Stimulated activated CD4-positive, alpha-beta T cell treated with anti-CD3 and anti-CD28 coated beads, Interleukin-2, amount 100 ng/mL, for 48 hours (primary cell): ENCODE measurements at places on chromosomes 7 and 10.

GRCh38 chr10:78905015-78905956, 163.5 kb upstream of the ZMIZ1 start:
- no peak for DNase-seq

GRCh38 chr10:114544045-114544659, 113.9 kb downstream of the ABLIM1 start:
- peak; percentile 55 for DNase-seq

DNA sequence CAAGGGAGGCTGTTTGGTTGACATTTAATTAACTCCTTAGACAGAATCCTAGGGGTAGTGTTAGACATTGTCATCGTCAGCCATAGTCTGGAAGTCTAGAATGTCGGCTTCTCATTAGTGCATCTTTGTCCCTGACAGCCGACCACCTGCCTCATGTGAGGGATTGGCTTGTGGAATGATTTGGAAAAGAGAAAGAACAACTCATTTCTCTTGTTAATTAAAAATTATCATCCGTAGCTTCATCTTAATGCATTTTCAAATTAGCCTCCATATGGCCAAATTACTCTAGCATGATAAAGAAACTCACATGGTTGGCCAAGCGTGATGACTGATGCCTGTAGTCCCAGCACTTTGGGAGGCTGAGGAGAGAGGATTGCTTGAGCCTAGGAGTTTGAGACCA, 97.7 kb upstream of the PARD3 start:
- no peak for DNase-seq

- DNase-seq, result no peak
These were observed 25.1 kb downstream of the ICA1 start for GRCh38 chr7:8236780-8237407.

DNA sequence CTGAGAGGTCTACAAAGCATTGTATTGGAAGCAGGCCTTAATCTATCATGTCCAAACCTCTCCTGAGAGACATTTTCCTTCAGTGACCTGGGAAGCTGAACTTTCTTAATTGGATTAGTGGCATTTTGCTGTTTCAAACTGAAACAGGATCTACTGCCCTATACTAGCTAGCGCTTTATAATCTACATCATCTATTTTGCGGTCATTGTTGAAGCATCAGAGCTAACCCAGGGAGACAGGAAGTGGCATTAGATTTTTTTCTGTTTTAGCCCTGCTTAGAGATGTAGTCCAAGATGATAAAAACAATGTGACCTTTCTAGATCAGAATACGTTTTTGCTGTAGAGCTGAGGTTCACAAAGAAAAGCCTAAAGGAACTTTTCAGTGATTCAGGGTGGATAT, 147.4 kb upstream of the AGR3 start:
- DNase-seq, result no peak

- no peak for DNase-seq
These were observed 74.2 kb downstream of the ZRANB1 start for GRCh38 chr10:125016123-125016522.

DNA sequence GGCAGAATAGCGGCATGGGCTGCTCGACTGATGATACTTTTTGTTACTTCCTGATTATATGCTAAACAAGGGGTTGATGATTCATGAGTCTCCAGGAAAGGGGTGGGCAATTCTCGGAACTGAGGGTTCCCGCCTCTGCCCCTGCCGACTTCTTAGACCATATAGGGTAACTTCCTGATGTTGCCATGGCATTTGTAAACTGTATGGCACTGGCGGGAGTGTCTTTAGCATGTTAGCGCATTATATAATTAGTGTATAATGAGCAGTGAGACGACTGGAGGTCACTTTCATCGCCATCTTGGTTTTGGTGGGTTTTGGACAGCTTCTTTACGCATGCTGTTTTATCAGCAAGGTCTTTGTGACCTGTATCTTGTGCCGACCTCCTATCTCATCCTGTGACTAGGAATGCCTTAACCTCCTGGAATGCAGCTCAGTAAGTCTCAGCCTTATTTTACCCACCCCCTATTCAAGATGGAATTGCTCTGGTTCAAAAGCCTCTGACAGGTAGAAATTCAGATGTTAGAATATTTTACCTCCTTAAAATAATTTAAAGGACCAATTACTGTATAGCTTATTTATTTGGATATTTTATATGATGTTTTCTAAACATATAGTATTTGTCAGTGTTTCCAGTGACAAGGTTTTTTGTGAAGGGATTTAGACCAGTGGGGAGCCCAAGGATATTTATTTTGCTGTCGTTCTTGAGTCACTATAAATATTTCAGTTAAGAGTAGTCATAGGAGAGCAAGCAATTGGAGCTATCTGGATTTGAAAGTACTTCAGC, 90.1 kb upstream of the PIK3CG start:
- DNase-seq, result no peak

- DNase-seq, result no peak
These were observed 586.3 kb upstream of the ANKRD30A start for GRCh38 chr10:36538953-36539586.

DNA sequence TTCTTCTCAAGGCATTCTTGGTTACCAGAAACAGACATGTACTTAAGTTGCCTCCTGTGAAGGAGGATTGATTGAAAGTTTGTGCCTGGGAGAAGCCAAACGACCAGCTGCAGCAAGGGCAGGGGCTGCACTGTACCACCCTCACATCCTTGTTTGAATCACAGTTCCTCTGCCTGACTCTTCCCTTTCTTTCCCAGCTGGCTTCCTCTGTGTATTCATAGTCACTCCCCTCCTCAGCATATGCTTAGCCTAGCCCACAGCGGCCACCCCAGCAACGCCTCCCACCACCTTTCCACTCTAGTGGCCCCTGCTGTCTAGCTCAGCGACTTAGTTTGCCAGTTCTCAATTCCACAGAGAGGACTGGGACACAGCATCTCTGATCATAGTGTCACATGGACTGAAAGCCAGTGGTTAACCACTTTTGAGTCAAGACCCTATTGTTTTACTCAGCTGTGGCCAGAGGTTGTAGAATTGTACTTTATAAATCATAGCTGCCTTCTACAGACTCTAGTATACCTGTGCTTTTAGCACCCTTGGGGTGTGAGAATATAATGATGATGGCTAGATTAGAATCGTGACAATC, 643.0 kb downstream of the SUGCT start:
- DNase-seq, result no peak

- DNase-seq, result no peak
These were observed 345.1 kb upstream of the PRKCQ start for GRCh38 chr10:6925146-6925545.

GRCh38 chr7:27198138-27198841, 1.6 kb downstream of the HOXA13 start:
- DNase-seq, result no peak

DNA sequence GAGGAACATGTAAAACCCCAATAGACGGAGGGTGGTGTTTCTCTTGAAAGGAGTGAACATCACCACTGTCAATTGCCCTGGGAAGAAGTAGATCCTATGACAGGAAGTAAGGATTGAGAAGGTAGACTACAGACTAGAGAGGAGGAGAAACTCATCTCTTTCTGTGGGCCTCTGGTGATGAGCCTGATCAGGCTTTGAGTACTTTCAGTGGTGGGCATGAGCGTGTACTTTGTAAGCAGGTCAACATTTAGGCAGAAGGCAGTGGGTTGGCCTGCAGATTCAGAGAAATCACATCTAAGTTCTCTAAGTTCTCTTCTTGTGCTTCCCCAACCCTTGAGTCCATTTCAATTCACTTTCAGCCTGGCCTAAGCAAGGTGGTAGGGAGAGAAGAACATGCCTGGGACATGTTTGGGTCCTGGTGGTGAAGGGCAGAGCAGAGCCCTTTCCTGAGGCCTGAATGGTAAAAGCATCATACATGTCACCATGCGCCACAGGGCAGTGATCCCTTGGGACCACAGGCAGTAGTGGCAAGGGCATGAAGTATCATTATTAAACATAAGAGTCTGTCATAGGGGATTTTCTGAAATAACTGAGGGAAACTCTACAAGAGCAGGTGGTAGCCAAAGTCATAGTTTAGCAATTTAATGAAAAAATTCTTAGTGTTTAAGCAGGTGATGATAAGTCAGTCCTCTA, 56.4 kb upstream of the ANKRD1 start:
- no peak for DNase-seq

- DNase-seq, result no peak
These were observed 10.8 kb upstream of the PPP1R3C start for GRCh38 chr10:91643700-91644099.

GRCh38 chr7:148148456-148148855, 442.1 kb upstream of the C7orf33 start:
- DNase-seq, result no peak

- no peak for DNase-seq
These were observed 51.8 kb downstream of the CAV1 start for GRCh38 chr7:116576350-116577319.

DNA sequence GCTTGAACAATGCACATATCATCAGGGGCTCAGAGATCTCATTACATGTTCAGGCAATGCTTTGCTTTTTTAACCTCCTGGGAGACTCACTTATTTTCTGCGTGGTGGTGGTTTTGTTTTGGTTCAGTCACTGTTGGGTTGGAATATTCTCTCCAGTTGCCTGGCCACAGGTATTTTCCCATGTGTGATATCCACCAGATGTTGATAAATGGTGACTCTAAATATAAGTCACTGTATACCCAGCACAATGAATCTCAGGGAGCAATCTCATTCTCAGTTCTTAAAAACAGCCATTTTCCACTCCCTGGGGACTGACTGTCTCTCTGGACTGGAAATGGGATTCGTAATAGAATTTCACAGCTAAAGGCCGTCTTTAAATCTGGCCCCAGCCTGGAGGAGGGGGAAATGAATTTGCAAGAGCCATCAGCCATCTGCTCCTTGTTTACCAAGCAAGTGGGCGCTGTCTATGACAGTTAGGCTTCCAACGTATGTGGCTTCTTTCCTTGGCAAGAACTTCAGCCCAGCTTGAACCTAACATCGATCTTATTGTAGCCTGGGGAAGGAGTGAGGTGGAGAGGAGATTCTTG, 1106.2 kb downstream of the NRG3 start:
- DNase-seq, result no peak

DNA sequence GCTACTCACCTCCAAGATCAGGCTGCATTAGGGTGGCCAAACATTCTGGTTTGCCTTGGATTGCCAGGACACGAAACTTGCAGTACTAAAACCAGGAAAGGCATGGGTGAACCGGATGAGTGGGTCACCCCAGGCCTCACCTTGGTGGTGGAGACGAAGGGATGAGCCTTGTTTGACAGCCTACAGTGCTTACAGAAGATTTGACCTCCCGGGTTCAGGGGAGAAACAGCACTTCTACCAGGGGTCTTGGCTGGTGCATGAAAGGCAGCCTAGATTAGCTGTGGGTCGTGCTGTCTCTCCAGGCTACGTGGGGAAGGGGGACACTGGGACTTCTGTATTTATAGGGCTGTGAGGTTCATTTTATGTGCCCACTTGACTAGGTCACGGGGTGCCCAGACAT, 469.8 kb downstream of the PLXNA4 start:
- no peak for DNase-seq

DNA sequence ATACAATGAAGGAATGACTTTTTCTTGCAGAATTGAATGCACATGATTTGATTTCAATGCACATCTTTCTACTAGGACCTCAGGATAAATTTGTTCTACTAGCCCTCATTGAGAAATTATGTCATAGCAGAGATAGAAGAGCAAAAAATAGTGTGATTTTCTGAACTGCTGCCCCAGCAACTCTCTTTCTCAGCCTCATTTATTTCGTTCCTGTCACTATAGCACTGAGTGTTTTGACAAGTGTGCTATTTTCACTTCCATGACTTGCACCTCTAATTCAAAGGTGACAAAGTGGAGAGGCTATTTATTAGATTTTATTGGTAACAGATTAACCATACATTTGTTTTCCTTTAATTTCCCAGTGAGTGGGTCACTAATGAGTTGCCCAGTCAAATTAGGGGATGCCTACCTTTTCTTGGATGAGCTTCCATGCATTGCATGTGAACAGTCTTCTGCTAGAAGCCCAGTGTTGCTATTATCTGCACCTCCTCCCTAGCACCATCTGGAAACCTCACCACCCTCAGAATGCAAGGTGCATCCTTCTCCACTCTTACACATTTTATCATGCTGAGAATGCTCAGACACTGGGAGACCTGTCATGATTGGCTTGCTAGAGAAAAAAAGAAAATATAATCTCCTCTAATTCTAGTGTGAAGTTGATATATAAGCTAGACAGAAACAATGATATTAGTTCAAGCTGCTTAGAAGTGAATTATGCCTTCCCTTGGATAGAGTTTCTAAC, 119.6 kb upstream of the CTTNBP2 start:
- DNase-seq, result no peak

GRCh38 chr7:158517072-158517471, 70.6 kb downstream of the PTPRN2 start:
- no peak for DNase-seq

- peak; percentile 32 for DNase-seq
These were observed 10.5 kb upstream of the SLC26A3 start for GRCh38 chr7:107813524-107813923.

DNA sequence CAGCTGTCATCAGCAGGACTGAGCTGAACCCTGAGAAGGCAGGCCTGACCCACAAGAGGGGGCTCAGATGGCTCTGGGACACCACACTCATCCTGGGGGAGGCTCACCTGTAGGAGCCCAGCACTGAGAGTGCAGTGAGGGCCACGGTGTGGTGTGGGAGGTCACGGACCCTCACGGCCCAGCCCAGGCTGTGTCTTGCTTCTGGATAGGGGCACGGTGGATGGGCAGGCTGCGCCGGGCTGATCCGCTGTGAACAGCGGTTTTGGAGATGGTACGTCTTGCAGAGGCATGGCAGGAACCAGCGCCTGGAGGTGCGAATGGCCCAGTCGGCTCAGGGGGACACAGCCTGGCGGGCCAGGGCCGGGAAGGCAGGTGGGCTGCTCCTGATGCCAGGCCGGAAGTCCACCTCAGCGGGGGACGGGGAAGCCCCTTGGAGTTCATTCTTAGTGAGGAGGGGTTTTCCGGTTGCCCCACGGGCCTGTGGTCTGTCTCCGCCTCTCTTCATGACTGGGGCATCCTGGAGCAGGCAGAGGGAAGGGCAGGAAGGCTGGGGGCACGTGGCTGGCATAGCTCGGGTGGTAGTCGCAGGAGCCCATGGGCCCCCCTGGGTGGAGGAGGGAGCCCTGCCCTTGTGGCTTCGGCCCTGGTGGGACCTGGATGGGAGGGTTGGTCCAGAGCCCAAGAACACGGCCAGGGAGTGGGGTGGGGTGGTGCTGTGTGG, 112.5 kb downstream of the UNCX start:
- DNase-seq, result no peak

- no peak for DNase-seq
These were observed 13.6 kb downstream of the POR start for GRCh38 chr7:75928568-75928914.

- no peak for DNase-seq
These were observed 332.2 kb upstream of the MTPN start for GRCh38 chr7:136309407-136309806.

GRCh38 chr10:101774589-101775272, 1.2 kb downstream of the FGF8 start:
- DNase-seq, result no peak
